ENCODE measurements at places on chromosomes 16 and 17. TPM values are rescaled to one million over a fixed set of nuclear protein-coding genes. Genes with fewer than 3 reads are reported as not detected.

GRCh38 chr16:78128913-78129312, 29.5 kb downstream of the WWOX start:
- no peak for DNase-seq

DNA sequence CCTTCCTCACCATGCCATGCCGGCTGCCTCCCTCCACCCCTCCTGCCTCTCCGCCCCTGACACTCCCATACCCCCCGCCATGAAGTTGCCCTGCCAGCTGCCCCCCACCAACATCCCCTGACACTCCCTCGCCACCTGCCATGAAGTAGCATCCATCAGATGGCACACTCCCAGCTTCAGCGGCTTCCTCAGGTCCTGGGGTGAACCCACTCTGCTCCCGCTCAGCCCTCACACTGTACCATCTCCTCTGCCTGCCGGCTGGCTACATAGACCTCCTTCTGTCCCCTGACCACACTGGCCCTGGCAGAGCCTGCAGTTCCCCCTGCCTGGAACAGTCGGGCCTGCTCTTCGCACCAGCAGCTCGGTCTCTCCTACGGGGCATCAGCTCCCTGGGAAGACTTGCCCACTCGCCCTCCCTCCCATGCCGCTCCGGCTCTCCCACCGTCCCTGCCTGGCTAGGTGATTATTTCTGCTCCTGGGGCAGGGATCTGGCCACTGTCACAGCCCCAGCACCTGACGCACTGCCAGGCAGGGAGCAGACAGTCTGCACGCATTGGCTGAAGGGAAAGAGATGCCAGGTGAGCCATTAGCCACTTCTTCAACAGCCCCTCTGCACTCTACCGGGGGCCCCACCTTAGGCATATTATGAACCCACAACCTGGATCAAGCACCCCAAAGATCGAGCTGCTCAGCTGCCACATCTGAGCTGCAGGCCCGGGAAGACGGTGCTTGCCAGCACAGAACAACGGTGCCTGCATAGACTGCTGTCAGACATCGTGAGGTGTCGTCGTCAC, 9.0 kb downstream of the CANT1 start:
- peak; percentile 58 for DNase-seq

Gene GJD3
- 2.7 TPM for total RNA-seq

GRCh38 chr16:85753559-85753958, 2.7 kb upstream of the C16orf74 start:
- DNase-seq, result peak; percentile 6

DNA sequence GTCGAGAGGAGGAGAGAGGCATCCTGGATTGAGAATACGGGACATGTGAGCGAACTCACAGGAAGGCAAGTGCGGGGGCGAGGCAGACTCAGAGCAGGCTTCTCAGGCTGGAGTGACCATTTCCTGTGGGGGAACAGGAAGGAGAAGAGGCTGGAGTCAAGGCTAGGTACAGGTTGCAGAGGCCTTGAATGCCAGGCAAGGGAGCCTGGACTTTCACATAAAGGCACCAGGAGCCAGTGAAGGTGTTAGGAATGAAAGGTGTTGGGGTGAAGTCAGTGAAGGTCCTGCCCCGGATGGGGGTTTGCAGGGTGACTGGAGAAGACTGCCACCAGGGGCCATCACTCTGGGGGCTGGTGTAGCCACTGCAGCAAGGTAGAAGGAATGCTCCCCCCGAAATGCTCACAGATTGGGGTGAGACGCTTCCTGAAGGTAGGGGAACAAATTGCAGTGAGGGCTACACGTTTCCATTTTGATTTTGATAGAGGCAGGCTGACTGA, 5.3 kb upstream of the GPRC5C start:
- DNase-seq, result peak; percentile 88

Gene ZSCAN10
- total RNA-seq, result not detected

- DNase-seq, result peak; percentile 59
Observed at GRCh38 chr17:63774969-63775265, 947 bp downstream of the DDX42 start.

DNA sequence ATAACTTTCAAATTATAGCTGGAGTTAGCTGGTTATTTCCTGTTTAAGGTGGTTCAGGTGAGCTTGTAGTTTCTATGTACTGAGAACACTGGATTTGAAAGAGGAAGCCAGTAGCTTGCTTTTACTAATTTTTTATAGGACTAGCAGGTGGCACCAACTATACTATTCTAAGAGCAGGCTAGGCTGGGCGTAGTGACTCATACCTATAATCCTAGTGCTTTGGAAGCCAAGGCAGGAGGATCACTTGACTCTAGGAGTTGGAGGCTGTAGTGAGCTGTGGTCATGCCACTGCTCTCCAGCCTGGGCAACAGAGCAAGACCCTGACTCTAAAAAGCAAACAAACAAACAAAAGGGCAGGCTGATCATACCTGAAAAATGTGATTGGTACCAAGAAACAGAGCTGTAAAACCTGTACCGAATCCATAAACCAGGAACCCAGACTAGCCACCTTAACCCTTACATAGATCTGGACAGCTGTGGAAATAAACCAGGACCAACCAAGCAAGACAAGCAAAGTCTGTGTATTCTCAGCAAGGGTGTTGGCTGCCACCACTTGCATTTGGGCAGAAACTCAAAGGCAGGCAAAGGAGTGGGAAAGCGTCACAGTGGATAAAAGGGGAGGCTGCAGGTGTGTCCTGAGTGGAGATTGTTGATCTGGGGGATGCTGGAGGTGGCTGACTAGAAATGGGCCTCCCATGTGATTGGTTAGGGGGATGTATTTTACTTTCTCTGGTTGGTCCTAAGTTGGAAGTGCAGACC, 36.3 kb downstream of the SLC47A1 start:
- no peak for DNase-seq

- peak; percentile 99 for DNase-seq
Observed at GRCh38 chr17:18857864-18858566, at the start of gene PRPSAP2. TSS of gene PRPSAP2 (plus strand) at chr17:18858131. CDS start at chr17:18865834, 7,703 bp downstream.

DNA sequence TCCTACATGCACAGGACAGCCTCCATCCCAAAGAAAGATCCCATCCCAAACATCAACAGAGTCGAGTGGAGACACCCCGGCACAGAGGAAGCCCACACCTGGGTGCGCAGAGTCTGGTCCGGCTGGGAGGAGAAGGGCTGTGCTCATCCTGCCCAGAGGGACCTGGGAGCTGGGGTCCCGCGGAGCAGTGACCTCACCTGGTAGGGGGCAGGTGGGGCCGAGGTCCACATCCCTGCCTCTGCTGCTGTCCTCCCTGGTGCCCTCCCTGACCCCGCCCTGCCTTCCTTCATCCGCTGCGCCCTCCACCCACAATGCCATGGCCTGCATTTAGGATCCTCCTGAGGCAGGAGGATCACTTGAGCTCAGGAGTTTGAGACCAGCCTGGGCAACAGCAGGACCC, 2.9 kb downstream of the C16orf90 start:
- peak; percentile 76 for DNase-seq

DNA sequence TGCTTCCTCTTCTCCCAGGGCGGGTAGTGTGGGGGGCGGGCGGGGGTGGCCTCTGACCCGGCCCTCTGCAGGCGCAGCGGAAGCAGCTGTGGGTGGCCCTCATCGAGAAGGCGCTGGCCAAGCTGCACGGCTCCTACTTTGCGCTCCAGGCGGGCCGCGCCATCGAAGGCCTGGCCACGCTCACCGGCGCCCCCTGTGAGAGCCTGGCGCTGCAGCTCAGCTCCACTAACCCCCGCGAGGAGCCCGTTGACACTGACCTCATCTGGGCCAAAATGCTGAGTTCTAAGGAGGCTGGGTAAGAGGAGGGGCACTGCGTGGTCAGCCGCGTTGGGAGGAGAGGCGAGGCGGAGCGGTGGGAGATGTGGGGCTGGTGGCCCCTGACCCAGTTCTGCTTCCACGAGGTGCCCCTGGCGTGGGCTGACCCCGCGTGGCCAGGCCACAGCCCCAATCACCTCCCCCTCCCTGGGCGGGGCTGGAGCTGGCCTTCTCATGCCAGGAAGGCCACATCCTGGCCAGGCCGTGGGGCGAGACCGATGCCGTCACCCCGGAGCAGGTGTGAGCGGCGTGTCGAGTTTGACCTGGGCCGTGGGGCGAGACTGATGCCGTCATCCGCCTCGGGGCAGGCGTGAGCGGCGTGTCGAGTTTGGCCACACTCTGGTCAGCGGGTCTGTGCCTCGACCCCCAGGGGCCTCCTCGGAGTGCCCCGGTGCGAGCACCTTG, 10.5 kb upstream of the PRR35 start:
- no peak for DNase-seq

- no peak for DNase-seq
Observed at GRCh38 chr16:54953461-54953860, 22.8 kb downstream of the IRX5 start.

DNA sequence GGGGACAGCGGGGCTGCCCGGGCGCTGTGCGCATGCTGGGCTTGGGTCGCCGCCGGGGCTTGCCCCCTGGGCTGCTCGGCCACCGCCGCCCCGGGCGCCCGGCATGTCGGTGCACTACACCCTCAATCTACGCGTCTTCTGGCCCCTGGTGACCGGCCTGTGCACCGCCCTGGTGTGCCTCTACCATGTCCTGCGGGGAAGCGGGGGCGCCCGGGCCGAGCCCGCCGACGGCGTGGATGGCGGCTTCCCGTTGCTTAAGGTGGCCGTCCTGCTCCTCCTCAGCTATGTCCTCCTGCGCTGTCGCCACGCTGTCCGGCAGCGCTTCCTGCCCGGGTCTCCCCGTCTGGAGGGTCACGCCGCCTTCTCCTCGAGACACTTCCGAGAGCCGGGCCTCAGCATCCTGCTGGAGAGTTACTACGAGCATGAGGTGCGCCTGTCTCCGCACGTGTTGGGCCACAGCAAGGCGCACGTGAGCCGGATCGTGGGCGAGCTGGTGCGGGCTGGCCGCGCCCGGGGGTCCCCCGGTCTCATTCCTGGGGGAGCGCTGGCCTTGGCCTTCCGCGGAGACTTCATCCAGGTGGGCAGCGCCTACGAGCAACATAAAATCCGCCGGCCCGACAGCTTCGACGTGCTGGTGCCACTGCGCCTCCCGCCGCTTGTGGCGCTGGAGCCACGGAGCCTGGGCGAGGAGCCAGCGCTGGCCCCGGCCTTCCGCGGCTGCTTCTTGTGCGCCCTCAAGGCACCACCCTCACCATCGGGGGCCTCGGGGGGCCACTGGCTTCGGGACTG, 789 bp downstream of the ITPRIPL2 start:
- DNase-seq, result peak; percentile 95

Gene FBXO31
- total RNA-seq, result 33.3 TPM

DNA sequence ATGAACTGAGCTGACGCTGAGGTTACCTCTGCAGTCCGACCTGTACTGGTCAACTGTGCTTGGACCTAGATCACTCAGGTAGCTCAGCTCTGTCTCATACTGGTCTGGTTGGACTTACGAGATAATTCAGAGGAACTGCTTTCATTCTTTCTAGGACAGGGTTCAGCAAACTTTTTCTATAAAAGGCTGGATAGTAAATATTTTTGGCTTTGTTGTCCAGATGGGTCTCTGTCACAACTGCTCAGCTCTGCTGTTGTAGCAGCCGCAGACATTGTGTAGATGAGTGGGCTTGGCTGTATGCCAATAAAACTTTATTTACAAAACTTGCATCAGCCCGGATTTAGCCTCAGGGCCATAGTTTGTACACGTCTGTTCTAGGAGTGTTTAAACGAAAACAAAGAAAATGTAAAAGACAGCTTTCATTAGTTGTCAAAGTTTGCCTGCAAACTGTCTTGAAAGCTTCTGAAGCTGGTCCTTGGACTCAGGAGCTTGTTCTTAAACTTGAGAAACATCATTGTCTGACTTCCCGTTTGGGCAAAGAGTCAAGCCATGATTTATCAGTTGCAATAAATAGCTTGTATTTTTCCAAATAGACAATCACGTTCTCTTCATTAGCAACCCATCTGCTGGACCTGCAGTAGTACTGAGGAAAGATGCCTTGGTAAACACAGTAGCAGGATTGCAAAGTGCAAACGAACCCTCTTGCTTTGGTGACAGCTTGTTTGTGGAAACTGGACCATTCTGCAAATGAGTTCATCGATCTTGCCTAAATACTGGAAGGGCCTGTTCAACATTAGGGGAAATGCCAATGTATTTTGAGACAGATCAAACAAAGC, 253.4 kb downstream of the SNX29 start:
- no peak for DNase-seq

DNA sequence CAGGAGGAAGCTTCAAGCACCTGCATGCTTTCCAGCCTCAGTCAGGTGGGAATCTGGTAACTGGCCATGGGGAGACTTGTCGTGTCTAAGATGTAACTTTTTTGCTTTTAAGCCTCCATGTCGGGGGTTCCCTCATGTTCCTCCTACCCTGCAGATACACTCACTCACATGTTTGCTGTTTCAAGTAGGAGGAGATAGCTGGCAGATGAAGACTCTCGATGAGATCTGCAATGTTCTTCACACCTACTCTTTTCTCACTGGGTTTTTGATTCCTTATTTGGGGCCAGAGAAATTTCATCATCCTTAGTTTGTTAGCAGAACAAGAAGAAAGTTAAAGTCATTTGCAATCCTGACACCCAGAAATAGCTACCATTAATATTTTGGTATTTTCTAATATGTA, 24.7 kb downstream of the UTP4 start:
- DNase-seq, result no peak

Gene HES7
- not detected for total RNA-seq

GRCh38 chr16:55853114-55853513, 20.2 kb upstream of the CES1 start:
- no peak for DNase-seq

DNA sequence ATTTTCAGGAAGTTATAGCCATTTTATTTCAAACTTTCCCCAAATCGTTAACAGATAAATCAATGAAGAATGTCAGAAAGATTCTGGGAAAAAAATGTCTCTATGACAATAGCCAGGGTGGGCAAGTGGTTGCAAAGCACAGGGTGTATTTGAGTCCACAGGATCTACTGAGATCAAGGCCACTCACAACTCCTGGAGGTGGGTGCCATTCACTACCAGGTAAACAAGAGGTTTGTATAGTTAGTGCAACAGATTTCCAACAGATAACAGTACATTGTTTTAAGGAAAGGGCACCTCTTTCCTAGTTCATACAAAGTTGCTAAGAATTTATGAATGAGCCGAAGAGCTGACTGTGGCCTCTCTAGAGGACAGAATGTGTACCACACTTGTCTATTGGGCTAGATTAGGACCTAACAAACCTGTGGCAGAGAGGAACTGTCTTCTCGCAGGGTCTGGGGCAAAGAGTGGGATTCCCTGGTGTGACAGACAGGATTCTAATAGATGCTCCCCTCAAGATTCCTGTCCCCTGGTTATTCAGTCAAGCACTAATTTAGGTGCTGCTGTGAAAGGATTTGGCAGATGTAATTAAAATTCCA, 52.0 kb upstream of the ZNF629 start:
- DNase-seq, result no peak

Gene MAP2K3
- 24.5 TPM for total RNA-seq

DNA sequence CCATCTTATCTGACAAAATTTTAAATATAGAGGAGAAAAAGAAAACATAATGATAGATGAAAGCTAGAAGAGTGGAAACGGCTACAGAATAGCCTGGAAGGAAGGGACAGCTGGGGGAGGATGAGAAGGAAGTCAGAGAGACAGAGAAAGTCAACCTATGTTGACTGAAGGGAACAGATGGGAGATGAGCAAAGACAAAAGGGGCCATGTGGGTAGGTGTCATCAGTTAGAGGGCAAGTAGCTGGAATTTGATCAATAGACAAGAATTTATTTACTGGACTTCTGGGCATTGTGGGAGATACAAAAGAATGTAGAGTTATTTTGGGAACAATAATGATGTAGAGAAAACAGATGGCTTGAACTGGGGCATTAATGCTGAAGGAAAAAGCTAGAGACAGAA, 194.4 kb downstream of the ANKFN1 start:
- DNase-seq, result no peak

Gene PPP1R9B
- 44.2 TPM for total RNA-seq

Measured in osteoblast (primary cell).